ENCODE measurements at places on chromosomes 2 and 18.

DNA sequence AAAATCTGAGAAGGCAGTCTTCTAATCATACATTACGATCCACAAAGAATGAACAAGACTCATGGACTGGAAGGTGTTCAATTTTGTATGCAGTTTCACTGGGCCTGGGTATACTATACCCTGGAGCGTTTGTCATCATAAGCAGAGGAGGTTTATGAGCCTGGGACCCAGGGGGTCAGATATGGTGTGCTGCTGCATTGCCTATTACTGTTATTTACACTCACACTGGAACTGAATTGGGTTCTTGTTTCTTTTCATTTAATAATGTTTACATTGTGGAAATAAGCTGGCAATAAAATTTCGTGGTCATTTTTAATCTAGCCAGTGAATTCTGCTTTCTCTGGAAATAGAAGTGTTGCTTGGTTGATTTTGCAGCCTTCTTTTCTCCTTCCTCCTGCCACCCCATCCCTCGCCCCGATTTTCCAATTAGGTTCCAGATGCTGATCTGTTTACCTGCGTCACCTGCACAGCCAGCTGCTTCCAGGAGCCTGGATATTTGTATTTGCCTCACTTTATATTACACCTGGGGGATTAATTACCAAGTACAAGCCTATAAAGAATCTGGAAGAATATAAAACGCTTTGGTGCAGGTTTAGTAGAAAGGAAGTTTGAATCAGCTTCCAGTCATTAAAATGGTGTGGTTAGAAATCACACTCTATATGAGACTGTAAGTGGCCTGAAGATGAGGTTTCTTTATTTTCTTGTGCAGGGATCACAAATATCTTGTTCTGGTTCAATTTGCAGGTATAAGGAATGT, 234.4 kb downstream of the SOCS6 start:
- DNase-seq, result no peak

DNA sequence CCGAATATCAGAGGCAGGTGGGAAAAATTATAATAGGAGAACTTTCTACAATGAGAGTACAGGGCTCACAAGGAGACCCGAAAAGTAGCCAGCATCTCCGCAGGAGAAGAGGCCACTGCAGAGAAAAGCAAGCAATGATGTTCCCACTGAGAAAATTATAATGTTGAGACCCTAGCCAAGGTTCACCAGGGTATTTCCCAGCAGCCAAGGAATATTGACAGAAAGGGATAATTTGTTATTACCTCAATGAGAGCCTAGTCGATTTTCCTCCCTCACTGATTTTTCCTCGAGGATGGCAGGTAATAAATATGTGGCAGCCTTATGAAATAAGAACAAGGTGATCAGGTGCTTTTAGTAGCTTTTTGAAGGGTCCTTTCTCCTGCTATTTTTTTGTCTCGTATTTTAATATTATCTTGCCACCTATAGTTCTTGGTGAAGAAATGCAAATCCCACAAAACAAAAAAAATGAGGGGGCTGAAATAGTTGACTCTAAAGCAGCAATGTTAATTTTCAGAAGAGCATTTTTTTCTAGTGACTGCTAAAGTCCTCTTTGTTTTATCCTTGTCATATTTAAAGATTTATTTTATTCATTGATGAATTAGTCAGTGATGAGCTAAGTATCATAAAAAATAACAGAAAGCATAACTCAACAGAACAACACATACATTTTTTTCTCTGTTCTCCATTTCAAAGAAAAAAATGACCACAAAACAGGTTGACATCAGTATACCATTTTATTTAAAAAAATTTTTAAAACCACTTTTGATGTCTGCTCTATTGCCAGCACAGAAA, 215.4 kb downstream of the KCNE4 start:
- no peak for DNase-seq

DNA sequence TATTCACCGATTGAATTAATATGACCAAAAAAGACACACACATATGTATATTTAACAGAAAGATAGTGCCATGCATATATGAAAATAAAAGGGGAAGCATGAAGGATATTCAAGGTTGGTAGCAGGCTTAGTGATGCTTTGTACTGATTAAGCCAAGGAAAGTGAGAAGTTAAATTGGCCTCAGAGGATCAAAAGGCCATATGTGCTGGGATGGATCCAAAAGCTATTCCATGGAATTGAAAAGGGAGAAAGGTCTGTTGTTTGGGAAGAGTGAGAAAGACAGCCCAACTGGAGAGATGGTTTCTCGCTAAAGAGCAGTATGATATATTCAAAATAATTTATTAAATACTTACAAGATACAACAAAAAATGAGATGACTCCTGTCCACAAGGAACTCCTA, 65.9 kb downstream of the INSIG2 start:
- DNase-seq, result no peak

DNA sequence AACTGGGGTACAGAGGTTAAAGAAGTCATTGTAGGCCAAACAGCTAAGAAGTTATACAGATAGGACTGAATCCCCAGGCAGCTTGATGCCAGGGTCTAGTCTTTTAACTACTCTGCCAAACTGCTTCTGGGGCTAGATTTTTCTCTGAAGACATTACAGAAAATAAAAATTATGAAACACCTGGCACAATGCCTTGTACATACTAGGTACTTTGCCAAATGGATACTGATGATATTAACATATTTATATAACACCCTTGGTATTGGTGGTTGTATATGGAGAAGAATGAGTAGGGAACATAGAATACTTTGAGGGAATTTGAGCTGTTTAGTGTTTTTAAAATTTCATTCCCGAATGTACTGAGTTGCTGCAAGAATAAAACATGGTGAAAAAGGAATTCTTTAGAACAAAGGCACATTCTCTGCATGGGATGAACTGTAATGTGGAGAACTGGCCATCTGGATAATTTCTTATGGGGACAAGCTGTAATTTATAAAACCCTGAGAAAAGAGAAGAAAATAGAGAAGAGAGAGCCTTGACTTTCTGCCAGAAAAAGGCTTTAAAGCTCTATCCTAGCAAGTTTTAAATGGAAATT, 210.9 kb upstream of the TMEM200C start:
- DNase-seq, result no peak

DNA sequence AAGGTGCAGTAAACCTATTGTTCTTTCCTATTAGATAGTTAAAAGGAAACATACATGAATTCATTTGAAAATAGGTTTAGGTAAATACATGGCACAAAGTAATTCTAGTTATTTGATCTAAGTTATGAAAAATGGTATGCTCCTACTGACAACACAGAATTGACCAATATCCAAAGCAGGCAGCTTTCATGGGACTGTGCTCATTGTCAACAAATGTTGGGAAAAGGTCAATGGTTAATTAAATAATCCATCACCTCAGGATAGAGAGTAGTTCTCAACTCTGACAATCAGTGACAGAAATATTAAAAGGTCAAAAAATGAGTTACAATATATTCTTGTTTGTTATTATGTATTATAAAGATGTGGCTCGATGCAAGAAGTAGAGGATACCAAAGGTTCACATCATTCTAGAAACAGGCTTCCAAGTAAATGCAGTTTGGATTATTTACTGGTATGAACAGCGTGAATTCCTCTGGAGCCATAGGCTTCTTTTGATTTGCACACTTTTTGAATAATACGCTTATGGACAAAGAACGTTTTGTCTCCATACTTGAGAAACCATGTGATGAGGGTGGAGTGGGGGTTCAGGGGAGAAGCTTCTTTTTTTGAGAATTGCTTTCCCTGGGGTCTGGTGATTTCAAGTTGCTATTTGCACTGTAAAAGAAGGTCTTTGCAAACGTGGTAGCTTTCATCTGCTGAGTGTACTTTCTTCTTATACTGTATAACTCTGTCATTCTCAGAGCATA, 422.0 kb upstream of the ZEB2 start:
- no peak for DNase-seq

DNA sequence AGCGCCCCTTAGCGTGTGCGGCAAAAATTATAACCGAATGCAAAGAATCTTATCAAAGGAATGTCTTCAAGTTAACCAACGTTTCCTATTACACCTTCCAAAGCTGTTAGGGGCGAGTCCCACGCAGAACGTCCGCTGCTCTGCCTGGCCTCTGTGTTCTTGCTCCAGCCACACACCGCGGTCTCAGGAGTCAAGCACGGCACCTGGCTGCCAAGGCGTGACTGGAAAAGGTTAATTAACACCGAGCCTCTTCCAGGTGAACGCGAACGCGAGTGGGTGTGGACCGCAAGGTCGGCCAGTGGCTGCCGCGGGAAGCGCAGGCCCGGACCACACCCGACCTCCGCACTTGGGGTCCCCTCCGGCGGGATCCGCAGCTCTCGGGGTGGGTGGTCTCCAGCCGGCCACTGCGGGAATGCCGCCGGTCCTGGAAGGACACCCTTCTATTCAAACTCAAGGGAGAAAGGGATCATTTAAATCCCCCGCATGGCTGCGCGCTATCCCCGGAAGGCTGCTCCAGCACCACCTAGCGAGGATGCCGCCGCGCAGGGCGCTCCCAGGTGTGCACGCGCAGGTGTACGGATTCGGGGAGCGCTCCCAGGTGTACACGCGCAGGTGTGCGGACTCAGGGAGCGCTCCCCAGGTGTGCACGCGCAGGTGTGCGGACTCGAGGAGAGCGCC, 830 bp downstream of the CYB5A start:
- DNase-seq, result peak; percentile 30

- no peak for DNase-seq
These were observed 31.0 kb downstream of the ABCA12 start for GRCh38 chr2:215107216-215108056.

- no peak for DNase-seq
These were observed 138.9 kb downstream of the PMAIP1 start for GRCh38 chr18:60038731-60039130.

- no peak for DNase-seq
These were observed 108.9 kb downstream of the INSIG2 start for GRCh38 chr2:118197011-118197675.

- DNase-seq, result no peak
These were observed 195.1 kb downstream of the C1D start for GRCh38 chr2:67867735-67868134.

- DNase-seq, result no peak
These were observed 11.2 kb downstream of the ATP8B1 start for GRCh38 chr18:57791911-57792310.

- DNase-seq, result no peak
These were observed 21.7 kb upstream of the THUMPD2 start for GRCh38 chr2:39800752-39801151.

- no peak for DNase-seq
These were observed 10.1 kb upstream of the SANBR start for GRCh38 chr2:61055557-61055956.

DNA sequence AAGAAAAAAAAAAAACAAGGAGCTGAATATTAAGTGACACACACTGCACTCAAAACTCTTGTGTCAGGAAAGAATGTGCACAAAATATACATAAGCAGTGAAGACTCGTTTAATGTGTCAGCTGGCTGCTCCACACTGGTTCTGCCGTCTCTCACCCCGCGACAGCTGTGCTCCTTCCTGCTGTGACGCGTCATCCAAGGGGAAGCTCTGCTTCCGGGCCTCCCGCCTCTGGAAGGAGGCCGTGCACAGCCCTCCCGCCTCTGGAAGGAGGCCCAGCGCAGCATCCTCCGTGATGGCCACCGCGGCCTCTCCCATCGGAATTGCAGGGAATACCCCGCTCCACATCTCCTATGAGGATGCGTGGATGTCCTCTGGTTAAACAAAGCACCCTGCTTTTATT, 151.0 kb downstream of the HDAC4 start:
- no peak for DNase-seq

DNA sequence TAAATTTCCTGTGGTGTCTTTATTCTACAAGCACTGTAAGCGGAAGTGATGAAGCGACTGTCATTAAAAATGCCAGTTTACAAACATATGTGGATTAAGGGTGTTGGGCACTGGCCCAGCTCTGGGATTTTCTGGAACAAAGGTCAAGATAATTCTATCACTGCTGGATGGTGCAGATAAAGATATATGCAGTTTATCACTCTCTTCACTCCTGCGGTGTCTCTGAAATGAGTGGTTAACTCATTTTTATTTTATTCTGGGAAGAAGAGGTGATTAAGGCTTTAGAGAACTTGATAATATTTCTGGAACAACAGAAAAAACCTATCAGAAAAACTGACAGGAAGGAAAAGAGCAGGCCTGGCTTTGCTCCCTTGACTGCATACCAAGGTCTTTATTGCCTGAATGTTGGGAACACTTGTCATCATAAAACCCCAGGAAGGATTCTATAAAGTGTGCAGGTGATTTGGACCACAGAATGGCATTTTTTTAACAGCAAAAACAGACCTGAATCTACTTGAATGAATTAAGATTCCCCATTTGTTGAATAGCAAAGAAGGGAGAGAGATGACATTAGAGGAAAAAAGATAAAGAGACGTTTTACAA, 32.4 kb downstream of the ABCB11 start:
- no peak for DNase-seq
